ENCODE measurements at places on chromosomes 5 and 9.

DNA sequence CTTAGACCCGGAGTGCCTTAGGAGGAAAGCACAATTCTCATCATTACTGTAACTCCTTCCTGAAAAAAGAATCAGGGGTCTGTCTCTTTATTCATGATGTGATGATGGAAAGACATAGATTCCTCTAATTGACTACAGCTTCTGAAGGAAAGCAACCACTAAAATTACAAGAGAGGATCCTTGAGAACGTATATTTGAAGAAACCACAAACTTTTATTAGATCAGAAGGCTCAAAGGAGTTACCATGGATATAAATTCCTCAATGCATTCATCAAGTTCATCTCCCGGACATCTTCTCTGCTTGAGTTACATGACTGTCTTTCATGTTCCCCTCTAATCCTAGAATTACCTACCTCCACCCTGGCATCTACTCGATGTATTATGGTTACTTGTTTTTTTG, 104.1 kb upstream of the PAPPA start:
- DNase-seq, result no peak

GRCh38 chr9:23823269-23823668, 2.8 kb downstream of the ELAVL2 start:
- no peak for DNase-seq

GRCh38 chr5:159764283-159765134, 151.8 kb upstream of the ADRA1B start:
- no peak for DNase-seq

DNA sequence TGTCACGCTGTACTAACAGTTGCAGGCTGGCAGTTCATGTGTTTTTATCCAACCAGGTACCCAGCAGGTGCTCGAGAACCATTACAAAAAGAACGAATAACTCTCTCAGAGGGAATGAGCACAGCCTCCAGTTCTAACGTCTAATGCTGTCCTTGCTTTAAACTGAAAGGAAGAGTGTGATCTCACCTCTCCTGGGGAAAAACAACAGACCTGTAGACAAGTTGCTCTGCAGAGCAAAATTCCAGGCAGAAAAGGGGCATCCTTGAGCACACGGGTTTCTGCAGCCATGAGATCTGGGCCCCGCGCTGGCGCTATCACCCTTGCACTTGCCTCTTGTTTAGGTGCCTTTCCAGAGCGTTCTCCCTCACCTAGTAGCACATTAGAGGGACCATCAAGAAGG, 92.5 kb upstream of the DNAH5 start:
- no peak for DNase-seq

DNA sequence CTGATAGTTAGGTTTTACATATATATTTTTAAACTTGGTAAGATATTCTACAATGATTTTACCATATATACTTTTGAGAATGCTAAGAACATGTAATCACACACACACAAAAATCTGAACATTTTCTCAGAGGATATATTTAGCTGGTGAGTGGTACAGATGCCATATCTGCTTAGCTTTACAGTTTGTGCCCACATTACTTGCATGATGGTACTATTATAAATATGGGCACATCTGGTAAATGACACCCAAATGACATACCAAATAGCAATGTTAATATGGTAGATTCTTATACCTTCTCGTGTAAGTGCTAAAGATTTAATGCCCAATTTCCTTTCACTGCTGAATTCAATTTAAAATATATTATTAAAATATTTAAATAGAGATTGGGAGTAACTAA, 56.6 kb downstream of the LSM11 start:
- no peak for DNase-seq

DNA sequence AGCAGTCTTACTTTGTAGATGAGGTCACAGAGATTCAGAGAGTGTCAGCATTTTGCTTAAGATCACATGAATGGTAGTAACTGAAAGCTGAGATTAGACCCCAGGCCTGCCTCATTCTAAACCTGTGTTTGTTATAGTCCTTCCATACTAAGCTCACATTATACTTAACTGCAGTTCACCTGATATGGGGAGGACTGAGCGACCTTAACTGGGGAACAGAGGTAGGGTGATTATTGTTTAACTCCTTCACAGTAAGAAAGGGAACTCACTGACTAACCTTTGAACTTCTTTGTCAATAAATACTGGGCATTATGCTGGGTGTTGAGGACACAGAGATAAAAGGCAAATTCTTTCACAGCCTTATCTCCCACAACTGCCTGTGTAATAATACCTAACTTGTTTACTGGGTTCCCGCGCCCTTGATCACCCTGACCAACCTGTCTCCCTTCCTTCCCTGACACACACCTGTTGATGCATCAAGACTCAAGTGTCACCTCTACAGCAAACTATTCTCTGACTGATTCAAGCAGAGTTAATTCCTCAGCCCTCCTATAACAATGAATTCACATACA, 27.2 kb downstream of the DEPDC1B start:
- no peak for DNase-seq

- no peak for DNase-seq
These were observed 300.0 kb upstream of the TAS2R1 start for GRCh38 chr5:9930156-9930555.

DNA sequence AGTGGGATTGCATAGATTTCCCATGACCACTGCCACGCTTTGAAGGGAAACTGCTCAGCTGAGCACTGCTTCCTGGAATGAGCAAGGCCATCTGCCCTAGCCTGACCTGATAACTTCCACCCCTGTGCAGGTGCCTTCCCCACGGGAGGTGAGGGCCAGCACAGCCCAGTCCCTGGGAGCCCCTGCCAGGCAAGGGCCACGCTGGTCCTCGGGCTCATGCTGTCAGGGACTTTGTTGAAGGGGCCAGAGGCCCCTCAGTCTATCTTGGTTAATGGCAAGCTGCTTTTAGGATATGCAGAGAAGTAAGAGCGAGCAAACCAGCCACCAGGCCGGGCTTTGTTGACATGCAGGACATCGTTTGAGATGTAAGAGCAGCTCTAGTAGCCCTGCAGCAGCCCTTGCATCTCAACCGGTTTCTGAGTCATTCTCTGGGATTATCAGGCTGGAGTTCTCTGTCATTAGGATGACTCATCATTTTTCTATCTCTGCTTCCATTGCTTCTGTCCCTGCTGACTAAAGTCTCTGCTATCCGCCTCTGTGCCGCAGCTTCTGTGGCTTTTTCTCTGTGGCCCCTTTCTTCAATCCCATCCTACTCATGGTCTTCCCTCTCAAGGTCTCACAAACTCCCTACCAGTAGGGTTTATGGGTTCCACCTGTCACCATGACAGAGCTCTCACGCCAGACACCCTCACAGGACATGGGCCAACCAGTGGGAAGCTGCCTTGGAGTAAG, 30.6 kb upstream of the IQGAP2 start:
- no peak for DNase-seq

DNA sequence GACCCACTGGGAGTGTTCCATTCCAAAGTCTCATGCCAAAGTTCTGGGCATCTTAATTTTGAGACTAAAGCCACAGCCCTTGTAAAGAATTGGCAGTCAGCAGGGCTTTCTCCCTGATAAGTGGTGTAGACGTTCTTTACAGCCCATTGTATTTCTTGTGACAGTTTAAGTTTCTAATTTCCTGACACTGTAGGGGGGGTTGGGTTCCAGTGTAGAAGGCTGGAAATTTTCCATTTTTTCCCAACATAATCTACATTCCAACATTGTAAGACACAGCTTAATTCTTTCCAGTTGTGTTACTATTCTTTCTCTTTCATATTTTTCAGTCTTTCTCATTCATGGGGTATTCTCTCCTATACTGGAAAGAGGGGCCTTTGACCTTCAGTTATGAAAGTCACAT, 121.1 kb downstream of the FBXL7 start:
- no peak for DNase-seq

DNA sequence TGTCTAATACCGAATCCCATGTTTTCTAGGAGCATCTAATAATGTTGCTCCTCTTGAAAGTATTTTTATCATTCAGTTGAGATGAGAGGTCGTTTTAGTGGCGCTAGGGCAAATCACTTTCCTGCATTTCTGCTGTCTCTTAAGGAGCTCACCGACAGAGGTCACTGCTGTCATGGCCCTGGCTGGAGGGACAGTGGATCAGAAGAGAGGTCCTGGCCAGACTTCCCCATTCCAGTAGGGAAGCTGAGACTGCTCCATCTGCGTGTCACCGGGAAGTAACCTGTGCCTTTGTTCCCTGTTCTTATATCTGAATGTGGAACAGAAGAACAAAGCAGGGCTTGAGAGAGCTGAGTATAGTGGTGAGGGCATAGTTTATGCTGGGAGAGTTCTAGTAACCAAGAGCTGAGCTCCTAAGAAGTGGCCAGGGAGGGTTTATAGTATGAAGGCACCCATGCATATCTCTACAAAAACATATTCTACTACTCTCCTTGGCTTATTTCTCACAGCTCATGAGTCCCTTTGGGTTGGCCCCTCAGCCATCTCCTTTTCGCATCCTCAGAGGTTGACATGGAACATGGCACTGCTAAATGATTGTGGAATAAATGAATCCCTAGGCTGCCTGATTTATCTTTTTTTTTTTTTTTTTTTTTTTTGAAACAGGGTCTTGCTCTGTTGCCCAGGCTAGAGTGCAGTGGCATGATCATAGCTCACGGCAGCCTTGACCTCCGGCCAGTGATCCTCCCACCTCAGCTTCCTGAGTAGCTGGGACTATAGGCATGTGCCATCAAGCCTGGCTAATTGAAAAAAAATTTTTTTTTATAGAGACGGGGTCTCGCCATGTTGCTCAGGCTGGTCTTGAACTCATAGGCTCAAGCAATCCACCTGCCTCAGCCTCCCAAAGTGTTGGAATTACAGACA, 27.2 kb downstream of the ATP6V0E1 start:
- no peak for DNase-seq

DNA sequence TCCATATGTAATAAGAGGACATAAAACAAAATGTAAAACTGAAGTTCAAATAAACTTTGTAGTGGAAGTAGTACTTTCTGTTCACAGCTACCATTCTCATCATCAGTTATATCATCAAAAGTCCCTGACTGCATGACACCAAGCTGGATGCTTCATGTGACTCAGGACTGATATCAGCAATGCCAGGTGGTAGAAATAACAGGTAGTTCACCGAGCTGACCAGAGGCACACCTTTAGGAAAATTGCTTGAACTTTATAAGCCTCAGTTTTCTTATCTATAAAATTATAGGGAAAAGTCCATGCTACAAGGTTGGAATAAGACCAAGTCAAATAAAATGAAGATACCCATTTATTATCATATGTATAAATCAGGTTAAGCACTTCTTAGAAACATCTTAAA, 124.9 kb upstream of the PTGER4 start:
- no peak for DNase-seq

DNA sequence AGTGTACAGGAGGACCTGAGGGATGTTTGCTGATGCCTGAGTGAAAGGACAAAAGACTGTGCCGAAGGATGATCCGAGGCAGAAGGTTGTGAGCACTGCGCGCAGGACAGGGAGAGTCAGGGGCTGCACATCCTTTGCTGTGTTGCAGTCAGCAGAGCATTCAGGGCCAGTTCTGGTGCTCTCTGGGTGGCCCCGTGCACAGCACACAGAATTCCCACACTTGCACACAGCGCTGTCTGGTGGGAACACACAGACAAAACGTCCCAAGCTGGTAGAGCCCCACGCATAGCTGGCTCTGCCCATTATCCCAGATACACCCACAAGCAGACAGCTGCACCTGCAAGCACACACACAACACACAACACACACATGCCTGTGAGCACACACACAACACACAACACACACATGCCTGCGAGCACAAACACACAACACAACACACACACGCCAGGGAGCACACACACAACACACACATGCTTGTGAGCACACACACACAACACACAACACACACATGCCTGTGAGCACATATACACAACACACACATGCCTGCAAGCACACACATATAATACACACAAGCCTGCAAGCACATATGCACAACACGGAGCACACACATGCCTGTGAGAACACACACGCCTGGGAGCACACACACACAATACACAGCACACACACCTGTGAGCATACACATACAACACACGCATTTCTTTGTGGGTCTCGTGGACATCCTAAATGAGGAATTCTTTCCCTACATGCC, 74.4 kb downstream of the FGF18 start:
- DNase-seq, result no peak

DNA sequence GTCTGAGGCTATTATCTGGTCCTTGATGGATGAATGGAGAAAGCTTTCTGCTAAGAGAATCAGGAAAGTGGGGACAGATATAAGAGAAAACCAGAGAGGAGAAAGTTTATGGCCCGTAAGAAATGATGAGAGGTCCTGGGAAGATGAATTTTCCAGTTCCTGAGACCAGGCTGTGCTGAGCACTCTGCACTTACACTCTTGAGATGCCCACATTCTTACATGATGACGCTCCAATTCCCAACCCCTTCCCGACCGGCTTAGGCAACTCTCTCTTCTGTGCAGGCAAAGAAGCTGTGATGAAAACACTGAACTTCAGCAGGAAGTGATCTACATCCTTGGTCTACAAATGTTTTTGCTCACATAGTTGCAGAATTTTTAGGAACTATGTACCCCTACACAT, 417.0 kb downstream of the ARHGEF28 start:
- DNase-seq, result no peak

GRCh38 chr9:7691909-7692308, 107.7 kb downstream of the DMAC1 start:
- DNase-seq, result no peak

DNA sequence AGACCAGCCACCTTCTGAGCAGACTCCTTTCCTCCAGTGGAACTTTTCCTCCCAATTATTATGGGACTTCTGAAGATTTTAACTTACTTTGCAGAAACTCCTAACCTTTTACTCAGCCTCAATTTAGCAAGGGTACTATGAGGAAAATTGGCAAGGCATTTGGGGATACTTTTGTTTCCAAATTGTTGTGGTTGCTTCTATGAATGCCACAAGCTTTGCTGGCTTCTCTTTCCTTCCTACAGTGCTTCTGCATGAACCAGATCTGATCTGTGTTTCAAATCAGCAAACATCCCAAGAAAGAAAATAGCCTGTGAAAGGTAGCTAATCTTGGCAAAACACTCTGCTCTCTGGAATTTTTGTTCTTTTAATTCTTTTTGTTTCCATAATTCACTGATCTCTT, 57.3 kb upstream of the TAF11L2 start:
- DNase-seq, result no peak

GRCh38 chr5:174325431-174325830, 279.9 kb downstream of the NSG2 start:
- DNase-seq, result no peak
